ENCODE measurements at places on chromosomes 4 and X.

- no peak for DNase-seq
These were observed 1254.6 kb downstream of the PCDH18 start for GRCh38 chr4:136277741-136278140.

DNA sequence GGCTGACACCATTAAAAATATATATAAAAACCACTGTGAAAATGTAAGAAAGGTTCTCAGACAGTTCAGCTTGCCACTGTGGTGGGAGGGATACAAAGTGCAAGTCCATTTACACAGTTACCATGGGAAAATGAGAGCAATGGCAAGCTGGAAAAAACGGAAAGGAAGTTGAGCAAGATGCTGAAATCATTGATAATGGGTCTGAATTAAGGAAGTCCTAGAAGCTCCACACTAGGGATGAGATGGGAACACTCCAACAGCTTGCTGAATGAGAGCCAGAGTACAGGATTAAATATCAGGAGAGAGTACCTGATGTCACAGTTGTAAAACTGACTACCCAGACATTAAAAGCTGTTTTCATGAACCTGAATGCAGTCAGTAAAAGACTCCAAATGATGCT, 218.6 kb downstream of the PRDM5 start:
- DNase-seq = no peak

DNA sequence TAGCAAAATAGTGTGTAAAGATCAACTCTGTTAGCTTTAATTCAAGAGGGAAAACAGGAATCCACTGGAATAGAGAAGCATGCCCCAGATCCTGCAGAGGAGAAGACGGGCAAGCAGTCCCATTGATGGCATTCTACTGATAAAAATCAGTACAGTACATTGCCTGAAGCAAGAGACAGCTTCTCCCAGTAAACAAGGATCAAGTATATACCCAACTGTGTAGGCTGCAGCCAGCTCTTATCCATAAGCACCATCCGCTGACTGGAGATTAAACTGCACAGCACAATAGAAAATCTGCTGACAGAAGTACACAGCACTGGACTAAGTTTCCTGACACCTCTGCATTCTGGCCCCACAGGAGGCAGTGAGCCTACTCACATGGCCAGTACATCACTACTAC, 110.1 kb downstream of the COX18 start:
- DNase-seq = no peak

- DNase-seq = no peak
These were observed 495.2 kb upstream of the IGFBP7 start for GRCh38 chr4:57605376-57605775.

Data from EH (cell line).